ENCODE measurements at places on chromosomes 1 and 21.

GRCh38 chr1:209491897-209492296 is 91.6 kb upstream of the CAMK1G start:
- DNase-seq, result no peak

DNA sequence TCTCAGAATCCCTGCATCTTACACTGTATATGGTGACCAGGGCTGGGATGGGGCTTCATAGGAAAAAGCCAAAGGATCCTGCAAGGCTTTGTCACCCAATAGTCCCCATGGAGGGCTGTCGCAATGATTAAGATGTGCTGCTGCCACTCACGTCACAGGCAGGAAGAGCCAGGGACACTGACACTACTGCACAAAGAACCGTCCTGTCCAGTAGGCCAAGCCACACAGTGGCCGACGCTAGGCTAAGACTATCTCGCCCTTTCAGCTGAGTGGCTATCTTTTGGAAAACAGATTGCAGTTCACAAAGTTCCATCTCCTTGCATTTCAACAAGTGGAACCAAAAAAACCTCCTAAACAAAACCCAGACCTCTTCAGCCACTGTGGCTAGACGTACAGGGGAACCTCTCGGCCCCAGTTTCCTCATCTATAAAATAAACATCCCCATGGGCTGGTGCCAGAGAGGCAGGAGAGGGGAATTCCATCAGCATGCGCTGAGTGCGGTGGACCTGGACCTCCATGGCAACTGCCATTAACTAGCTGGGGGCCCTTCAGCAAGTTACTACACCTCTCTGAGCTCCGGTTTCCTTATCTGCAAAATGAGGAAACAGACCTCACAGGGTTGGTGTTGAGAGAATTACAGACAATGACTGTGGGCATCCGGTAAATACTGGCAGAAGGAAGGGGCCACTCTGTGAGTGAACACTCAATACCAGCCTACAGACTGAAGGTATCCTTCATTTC is 8.7 kb downstream of the CAPZB start:
- DNase-seq, result no peak

GRCh38 chr1:156944848-156945247 is 24.4 kb downstream of the LRRC71 start:
- DNase-seq, result no peak

GRCh38 chr1:232393010-232393409 is 236.9 kb downstream of the SIPA1L2 start:
- DNase-seq, result no peak

DNA sequence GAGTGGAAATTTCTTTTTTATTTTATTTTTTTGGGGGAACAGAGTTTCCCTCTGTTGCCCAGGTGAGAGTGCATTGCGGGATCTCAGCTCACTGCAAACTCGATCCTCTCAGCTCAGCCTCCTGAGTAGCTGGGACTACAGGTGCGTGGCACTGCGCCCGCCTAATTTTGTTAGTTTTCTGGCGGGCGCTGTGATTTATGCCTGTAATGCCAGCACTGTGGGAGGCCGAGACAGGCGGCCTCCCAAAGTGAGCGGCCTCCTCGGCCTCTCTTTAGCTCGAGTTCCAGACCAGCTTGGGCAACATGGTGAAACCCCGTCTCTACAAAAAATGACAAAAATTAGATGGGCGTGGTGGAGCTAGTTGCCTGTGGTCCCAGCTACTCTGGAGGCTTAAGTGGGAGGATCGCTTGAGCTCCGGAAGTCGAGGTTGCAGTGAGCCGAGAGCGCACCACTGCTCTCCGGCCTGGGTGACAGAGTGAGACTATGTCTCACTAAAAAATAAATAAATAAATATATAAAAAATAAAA is 2.7 kb downstream of the GMEB1 start:
- DNase-seq, result no peak

DNA sequence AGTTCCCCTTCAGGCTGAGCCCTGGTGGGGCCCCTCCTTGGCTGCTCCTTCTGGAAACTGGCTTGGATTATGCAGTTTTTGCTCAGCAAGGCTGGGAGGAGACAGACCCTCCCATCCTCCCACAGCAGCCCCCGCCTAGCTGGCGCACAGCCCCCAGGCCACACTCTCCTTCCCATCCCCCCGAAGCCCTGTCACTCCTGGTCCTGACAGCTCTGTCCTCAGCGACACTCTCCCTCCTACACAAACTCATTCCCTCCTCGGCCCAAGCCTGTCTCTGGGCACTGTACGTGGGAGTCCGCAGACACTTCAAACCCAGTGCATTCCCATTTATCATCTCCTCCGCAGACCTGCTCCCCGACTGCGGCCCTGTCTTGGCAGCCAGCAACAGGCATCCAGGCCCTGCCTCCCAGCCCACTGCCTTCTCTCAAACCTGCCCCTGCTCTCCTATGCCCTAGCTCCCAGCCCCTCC is 25.0 kb upstream of the EPHB2 start:
- no peak for DNase-seq

GRCh38 chr1:16617114-16617631 is 3.8 kb upstream of the NBPF1 start:
- no peak for DNase-seq

DNA sequence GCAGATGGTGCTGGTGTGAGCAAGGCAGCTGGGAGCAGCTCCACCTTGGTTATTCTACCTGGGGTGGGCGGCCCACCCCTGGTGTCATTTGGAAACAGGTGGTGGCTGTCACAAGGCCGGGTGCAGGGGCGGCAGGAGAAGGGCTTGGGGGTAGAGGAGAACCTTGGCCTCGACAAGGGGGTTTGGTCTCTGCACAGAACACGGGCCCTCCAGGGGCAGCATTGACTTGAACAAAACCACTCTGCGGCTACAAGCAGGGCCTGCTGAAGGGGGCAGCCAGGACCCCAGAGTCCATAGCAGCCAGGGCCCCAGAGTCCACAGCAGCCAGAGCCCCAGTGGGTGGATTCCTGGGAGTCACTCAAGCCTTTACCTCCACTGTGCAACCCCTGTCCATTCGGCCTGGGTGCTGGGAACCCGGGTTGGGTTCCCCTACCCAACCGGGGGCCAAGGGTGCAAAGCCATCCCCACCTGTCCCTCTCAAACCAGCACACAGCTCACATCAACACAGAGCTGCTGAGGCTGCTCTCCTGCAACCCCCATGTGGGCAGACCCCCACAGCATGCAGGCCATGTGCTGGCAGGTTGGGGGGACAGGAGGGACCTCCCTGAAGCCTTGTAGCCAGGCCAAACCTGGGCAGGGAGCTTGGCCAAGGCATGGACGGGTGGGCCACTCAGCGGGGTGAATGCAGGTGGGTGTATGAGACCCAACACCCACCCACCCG is 7.7 kb downstream of the TRIM11 start:
- DNase-seq, result no peak

- no peak for DNase-seq
Observed at GRCh38 chr1:230495076-230495475, 68.9 kb upstream of the PGBD5 start.

- no peak for DNase-seq
Observed at GRCh38 chr1:228898582-228898992, 163.3 kb downstream of the RHOU start.

DNA sequence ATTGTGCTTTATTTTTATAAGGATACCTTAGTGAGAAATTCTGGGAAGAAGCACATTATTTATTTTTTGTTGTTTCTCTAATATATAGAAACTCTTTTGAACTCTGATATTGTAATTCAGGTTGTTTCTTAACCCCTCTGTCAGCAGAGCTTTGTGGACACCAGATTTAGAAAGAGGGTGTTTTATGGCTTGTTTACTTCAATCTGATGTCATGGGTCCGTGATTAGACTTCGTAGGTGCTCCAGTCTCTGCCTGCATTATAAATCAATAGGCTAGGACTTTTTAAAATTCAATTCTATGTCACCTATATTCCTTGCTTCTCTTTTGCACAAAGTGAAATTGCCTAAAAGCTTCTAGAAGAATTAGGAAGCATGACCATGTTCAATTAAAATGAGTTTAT is 47.3 kb upstream of the CCDC190 start:
- no peak for DNase-seq

GRCh38 chr1:83901547-83902155 is 97.3 kb downstream of the TTLL7 start:
- no peak for DNase-seq

GRCh38 chr1:183191833-183192232 is 5.8 kb downstream of the LAMC2 start:
- DNase-seq, result no peak

- DNase-seq, result no peak
Observed at GRCh38 chr1:114482585-114482984, 28.4 kb downstream of the TRIM33 start.

DNA sequence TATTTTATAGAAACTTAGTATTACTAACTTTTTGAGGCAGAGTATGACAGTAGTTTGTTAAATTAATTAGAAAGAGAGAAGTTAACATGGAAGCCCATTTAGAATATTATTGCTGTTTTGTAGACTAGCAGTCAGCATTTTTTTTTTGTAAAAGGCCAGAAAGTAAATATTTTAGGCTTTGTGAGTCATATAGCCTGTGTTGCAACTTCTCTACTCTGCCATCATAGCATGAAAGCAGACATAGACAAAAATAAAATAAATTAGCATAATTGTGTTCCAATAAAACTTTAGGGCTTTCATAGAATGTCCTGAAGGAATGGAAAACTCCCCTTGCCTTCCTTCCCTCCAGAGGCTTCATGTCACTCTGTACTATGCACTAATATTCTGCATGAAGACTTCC is 12.3 kb upstream of the RGS4 start:
- DNase-seq, result peak; percentile 90

DNA sequence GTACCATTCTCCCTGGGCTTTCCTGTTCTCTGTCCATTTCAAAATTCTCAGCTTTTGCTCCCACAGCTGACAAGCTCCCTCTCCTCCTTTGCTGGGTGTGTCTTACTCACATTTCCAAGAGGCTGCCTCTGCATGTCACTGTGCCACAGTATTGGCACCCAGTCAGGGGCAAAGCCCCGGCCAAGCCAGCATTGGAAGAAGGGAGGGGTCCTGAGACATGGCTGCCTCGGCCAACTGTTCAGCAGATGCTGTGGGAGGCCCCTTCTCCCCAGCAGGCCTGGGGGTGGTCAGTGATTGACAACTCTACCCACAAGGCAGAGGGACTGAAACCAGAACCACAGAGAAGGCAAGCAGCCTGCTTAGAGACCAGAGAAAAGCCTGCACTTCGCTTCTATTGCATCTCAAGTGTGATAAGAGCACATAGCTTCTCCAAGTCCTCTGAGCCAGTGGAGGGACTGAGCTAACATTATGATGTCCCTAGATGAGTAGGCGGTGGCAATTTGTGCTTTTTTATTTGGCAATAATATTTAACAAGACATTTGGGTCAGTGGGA is 294.1 kb downstream of the SIPA1L2 start:
- DNase-seq, result no peak

DNA sequence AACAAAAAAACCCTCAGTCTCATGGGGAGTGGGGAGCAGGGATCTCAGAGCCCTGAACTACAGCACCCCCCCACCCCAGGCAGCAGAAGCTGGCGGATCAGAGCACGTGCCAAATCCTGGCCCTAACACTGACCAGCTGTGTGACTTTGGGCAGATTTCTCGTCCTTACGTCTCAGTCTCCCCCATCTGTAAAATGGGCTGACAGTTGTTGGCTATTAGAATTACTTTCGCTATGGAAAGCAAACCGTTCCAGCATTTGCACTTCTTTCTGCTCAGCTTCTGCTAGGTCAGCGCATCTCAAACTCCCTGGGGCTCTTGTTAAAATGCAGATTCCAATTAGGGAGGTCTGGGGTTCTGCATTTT is 15.5 kb downstream of the TNFRSF8 start:
- no peak for DNase-seq

DNA sequence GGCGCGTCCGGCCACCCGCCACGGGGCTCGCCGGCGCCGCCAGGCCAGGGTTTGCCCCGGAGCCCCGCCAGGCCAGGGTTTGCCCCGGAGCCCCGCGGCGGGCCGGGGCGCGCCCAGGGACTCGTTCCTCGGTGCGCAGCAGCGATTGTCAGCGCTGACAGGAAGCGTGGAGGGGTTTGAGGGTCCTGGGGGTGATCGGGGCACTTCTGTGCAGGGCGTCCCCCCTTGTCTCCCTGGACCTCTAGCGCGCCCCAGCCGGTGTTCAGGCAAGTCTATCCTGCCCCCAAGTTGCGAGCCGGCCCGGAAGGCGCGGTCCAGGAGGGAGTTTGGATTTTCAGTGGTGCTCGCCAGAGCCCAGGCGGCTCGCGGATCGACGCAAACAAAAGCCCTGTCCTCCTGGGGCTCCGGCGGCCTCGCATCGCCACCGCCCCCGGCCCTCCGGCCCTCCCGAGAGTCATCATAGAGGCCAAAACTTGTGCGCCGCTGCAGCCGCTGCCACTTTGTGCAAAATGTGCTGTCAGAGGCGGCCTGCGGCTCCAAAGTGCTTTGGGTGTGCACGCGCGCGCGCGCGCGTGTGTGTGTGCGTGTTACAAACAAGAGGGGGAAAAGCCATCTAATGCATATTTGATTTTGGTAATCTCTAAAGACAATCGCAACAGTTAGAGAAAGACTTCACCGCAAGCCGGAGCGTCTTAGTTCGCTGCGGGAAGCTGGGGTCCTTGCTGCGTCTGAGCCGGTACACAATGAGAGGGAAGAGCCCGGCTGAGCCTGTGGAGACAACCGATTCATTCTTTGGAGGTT is 1.0 kb downstream of the ROR1 start:
- DNase-seq, result no peak

- no peak for DNase-seq
Observed at GRCh38 chr1:223453902-223454301, 60.7 kb downstream of the CCDC185 start.

DNA sequence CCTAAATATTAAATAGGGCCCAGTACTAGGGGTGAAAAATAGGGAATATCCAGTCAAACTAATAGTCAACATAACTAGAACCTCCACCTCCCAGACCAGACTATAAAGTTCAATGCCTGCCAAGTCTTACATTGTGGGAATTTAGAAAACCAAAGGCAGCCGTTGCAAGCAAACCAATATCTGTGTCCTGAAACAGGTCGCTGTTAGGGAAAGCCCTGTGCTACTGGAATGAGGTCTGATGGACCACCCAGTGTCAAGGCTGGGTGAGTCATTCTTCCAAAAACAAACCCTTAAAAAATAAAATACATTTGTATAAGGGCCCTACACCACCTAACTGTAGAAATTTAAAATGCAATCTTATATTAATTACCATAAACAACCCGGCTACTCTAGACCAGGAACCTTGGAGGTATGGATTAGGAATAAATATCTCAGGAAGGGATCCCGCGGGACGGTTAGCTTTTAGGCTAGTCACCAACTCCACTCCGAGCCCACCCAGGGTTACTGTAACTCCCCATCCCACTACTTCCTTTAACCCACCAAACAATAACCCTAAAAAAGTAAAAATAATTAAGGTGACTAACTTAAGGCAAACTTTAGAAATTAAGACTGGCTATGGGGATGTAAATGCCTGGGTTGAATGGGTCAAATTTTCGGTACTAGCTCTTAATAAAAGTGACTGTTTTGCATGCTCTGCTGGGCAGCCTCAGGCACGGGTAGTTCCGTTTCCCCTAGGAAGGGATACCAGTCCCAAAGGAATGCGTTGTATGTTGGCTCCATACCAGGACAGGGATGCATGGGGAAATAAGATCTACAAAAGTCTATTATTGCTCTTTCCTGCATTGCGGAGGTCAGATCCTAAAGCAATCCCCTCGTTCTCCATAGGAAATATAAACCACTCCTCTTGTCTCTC is 65.4 kb upstream of the TLR5 start:
- DNase-seq, result no peak

Measured in SK-N-MC (cell line).